Suprapubic skin (tissue), 4 donors: ENCODE measurements at places on chromosomes 1 and 21.
A peak's percentile ranks its signal among the peaks of the same experiment; 100 is the strongest.

DNA sequence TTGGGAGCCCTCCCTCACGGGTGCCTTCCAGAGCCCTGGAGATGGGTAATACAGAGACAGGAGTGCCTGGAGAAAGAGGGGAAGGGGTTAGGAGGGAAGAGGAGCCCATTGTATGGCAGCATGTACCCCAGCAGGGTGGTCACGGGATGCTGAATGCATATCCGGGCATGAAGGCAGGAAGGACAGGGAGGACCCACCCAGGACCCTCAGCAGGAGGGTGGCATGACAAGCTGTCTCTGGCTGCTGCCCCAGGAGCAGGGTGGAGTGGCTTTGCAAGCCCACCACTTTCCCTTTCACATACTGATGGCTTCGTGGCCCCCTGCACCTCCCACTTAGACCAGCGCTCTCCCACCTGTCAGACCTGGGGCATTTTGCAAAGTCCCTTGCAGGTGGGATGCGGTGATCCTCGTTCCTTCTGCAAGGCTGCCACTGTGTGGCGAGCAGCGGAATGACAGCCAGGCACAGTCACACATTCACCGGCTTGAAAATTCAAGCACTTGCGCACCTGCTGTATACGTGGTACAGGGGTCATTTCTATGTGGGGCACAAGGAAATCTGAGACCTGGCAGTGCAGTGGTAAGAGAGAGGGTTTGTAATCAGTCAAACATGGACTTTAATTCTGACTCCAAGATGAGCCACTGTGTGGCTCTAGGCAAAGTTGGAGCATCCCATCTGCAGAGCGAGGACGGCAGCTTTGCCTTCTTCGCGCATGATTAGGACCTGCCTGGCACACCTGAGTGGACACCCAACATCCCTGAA is 53.2 kb upstream of the TMEM51 start:
- DNase-seq = no peak

DNA sequence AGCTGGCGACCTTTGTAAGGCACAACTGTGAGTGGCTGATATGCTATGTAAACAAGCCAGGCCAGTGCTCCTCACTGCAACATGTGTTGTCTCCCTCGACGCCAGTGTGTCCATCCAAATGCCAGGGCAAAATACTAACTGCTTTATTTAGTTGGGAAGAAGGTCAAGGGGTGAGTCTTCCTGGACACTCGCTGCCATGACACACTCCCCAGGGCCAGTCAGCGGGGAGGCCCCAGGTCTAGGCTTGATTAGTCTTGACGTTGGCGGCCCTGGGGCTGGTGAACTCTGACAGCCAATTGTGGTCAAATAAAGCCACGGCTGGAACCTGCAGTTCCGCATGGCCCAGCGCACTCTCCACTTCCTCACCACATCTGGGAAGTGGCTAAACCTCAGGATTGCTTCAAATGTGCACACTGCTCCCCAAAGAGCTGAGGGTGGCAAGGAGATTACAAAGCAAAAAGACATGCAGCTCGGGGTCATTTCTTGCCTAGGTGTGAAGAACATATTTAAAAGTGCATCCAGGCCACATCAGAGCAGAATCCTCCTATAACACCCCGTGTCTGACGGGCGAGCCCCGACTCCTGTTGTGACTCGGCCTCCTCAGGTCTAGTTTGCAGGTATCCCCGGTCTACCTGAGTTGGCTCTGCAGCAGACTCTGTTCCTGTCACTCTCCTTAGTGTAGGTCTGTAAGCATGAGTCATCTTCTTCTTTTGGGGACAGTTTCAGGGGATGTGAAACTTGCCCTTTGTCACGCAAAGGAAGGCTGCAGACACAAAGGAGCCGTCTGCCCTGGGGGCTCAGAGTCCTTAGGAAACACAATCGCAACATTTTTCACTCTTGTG is 183.5 kb downstream of the RUNX1 start:
- peak; percentile 70 for DNase-seq

DNA sequence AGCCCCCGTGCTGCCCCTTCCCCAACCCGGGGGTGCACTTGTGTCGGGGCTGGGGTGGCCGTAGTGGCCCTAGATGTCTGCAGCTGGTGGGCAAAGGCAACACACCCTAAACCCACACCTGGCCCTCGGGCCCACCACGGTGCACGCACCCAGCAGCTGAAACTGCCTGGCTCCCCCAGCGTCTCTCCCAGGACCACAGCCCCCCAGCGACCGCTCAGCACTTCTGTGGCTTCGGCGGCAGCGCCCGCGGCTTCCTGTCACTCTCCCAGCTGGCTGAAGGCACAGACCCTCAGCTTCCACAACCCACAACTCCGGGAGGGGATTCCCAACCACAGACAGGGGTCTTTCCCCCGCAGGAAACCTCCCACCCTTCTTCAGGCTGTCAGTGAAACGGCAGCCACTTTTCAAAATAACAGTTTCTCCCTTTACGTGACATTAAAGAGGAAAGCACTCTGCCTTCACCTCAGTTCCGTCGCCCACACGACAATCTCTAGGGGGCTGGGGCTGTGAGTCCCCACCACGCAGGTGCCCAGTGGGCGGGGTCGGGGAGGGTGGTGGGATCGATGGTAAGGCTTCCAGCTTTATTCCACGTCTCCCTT is 40.7 kb upstream of the COL6A2 start:
- DNase-seq = peak; percentile 65

- DNase-seq = no peak
Measured at GRCh38 chr1:162487241-162487640, 10.4 kb upstream of the UHMK1 start.

GRCh38 chr1:150981177-150981804 is 801 bp upstream of the ANXA9 start:
- no peak for DNase-seq

DNA sequence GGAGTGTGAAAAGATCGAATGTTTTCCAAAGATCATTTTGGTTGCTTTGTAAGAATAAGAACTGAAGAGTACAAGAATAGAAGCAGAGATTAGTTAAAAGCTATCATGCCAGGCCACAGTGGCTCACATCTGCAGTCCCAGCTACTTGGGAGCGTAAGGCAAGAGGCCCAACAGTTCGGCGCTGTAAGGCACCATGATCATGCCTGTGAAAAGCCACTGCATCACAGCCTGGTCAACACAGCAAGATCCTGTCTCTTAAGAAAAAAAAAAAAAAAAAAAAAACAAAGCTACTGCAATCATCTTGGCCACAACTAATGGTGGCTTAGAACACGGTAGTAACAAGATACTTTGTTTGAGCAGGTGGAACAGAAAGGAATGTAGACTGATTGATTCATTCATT is 116.2 kb downstream of the EIF4G3 start:
- DNase-seq = no peak

DNA sequence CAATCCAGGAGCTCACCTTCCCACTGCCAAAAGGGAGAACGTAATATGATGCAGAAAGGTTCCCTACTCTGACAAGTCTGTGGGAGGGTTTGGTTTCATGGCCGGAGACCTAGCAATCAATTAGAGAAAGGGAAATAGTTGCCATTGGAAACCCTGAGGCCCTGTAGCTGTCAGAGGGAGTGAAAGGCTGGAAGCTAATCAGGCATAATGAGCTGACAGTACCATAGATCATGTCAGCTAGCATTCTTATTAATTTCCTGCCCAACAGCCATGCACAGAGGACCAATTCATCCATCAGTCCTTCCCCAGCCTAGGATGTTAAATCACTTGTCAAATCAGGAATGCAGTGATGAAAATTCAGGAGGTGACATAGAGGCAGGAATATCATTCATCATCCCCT is 527.3 kb downstream of the PLPP3 start:
- DNase-seq = no peak

- no peak for DNase-seq
Measured at GRCh38 chr1:101183388-101183699, 53.5 kb upstream of the S1PR1 start.

DNA sequence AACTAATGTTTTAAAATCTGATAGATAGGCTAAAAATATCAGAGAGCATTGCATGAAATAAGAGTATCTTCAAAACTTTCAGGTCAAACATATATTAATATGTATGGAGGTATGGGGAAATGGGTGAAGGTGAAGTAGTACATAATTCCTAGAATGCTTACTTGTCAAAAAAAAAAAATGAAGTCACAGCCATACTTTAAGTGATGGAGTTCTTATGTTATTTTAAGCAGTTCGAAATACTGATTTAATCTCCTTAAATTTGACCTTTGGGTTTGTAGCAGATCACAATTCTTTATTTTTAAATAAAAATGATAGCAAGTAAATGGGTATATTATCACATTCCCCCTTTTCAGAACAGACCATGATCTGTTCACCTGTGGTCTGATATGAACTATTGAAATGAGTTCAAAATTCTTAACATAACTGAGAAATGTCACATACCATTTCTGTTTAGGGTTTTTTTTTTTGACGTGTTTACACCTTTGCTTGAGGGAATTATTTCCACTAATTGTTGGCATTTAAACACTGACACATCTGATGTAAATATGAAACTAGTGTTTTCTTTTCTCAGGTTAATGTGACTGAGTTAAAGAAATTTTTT is 220.2 kb downstream of the GREM2 start:
- DNase-seq = no peak

DNA sequence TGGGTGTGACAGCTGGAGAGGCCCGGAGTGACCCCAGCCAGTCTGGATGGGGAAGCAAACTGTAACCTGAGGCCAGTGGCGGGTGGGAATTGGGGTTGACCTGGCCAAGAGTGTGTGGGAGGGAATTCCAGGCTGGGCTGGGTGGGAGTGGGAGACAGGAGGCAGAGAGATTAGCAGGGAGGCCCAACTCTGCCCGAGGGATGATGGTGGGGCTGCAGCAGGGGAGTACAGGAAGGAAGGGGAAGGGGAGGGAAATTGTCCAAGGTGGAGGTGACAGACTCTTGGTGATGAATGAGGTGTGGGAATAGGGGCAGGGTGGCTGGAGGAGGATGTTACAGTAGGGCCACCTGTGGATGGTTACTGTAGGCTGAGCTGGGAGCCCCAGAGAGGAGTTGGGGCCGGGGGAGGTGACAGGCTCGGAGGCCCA is 40.4 kb downstream of the HUNK start:
- no peak for DNase-seq

- DNase-seq = no peak
Measured at GRCh38 chr1:5098981-5099385, 444.6 kb downstream of the AJAP1 start.

DNA sequence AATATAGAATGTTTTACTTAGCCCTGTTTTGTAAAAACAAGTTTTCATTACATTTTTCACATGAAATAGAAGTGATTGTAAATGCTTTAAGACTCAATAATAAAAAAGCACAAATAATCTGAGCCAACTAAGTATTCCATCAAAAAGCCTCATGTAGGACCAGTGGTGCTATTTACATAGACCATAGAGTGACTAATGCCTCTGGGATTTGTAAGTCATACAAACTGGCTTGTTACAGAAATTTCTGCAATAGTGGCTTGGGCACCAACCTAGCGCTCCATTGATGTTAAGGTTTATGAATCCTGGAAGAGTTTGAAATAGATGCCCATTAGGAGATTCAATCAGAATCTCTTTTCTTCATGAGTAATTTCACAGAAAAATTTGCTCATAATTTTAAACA is 31.9 kb downstream of the ZMYM1 start:
- DNase-seq = no peak

GRCh38 chr1:234212764-234213657 is 160.2 kb upstream of the COA6 start:
- DNase-seq = no peak
